ENCODE measurements at places on chromosomes 7 and 10. TPM values are rescaled to one million over a fixed set of nuclear protein-coding genes. Genes with fewer than 3 reads are reported as not detected.

Gene CPA2
- total RNA-seq: 0.11 TPM

Gene TAS2R41
- total RNA-seq: not detected

Gene CPA1
- total RNA-seq: not detected

Gene TMEM213
- total RNA-seq: not detected

Gene TLX1
- total RNA-seq: not detected
